ENCODE measurements at places on chromosomes 2 and 18.

GRCh38 chr2:129135017-129135416 lies 816.3 kb upstream of the HS6ST1 start:
- no peak for DNase-seq

- DNase-seq: no peak
Observed at GRCh38 chr2:100427627-100428258, 10.3 kb upstream of the CHST10 start.

- no peak for DNase-seq
Observed at GRCh38 chr2:120238728-120239487, 13.7 kb upstream of the RALB start.

- DNase-seq: peak; percentile 95
Observed at GRCh38 chr2:7845332-7845731, 836.5 kb upstream of the ID2 start.
